Amygdala (tissue), 56 donors: ENCODE measurements at places on chromosomes 5 and 9.

GRCh38 chr9:35716230-35716629, 15.8 kb downstream of the TLN1 start:
- no peak for DNase-seq

DNA sequence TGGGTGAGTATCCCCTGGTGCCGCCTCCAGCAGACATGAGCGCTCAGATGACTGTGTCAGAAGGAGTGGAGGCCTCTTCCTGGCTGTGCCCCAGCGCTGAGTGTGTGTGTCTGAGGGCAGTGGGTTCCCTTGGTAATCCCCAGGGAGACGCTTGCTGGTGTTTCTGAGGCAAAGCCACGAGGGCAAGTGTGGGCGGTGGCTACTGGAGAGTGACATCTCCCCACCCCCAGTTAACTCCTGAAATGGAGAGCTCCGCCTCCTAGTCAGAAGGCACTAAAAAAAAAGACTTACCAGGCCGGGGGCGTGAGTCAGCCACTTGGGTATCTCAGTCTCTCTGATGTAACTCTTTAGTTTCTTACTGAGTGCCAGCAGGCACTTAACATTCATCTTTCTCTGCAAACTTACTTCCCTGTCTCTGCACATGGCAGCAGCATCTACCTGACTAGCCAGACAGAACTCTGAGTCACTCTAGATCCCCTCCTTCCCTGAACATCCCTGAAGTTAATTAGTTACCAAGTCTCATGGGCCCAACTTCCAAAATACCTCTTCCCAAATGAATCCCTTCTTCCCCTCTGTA, 19.3 kb downstream of the ORM2 start:
- peak; percentile 54 for DNase-seq

DNA sequence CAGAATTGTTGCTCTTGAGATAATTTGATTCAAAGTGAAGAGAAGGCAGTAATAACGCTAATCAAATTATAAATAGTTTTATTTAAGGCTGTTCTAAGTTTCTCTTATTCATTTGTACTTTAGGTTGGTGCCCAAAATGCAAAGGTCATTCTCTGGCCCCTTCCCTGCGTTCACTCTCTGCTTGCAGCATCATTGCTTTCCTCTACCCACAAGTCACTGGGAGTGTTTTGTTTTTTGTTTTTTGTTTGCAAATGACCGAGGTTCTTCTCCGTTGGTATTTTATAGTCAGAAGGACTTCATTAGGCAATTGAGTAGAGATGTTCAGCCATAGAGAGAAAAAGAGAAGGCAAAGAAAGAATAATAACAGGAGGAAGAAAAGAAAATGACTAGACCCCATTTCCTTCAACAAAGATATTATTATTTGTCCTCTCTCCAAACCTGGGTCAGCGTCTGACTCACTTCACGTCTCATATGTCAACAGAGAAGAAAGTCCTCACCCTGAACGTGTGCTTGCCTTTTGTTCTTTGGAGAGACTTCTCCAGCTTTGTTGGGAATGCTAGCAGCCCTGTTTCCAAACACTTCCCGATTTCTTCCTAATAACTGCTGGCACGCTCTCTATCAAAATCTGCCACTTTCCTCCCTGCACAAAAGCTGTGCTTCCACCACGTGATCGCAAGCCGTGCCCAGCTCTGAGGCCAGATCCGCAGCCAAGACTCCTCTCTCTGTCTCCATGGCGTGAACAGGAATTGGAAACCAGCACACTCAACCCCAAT, 119.8 kb downstream of the EBF1 start:
- DNase-seq = peak; percentile 22

- no peak for DNase-seq
Observed at GRCh38 chr9:76887003-76887821, 18.7 kb downstream of the PRUNE2 start.

GRCh38 chr5:166716856-166717492, 1574.5 kb upstream of the WWC1 start:
- DNase-seq = no peak

DNA sequence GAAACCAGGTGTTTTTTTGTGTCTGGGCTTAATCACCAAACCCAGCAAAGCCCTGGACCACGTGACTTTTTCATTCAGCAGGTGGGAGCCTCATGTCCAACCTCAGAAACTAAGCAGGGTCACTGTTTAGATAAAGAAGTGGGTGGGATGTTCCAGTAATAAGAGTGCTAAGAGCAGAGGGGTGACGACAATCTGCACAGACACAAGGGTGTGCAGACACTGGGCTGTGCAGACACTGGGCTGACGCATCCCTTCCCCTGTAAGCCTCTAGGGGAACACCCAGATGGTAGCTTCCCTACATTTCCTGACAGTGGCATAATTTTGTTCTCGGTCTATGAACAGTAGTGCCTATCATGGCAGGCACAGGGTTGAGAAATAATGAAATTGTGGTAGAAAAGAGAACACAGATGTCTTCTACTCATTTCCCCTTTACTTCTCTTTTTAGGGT, 85.1 kb downstream of the SAXO1 start:
- DNase-seq = no peak

DNA sequence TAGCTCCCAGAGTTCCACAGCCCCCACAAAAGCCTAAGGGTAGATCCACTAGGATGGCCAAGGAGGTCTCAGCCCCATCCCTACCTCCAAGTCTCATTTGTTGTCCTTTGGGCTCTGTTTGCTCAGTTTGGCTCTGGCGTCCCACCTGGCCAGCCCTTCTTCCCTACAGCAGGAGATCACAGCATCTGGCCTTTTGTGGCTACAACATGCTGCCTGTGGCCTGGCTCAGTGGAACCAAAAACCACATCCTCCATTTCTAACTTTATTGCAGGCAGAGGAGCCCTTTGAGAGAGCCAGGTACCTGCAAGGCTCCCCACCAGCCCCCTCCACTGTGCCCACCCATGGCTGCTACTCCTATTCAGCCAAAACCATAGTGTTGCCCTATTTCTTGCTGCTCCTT, 11.4 kb downstream of the JADE2 start:
- DNase-seq = no peak
